ENCODE measurements at places on chromosomes 13 and 19. TPM values are rescaled to one million over a fixed set of nuclear protein-coding genes. Genes with fewer than 3 reads are reported as not detected.

The MRPL54 gene
- polyA plus RNA-seq: 102 TPM

The JSRP1 gene
- 1.7 TPM for polyA plus RNA-seq

- H3K36me3 ChIP-seq: peaks cover 47% of the 10 kb centered on the region
- no peaks in the 10 kb centered on the region for H3K27me3 ChIP-seq
- H3K4me3 ChIP-seq: peak overlapping the region; percentile 20
- no peak for DNase-seq
Measured at GRCh38 chr19:51891193-51891747, 3.5 kb upstream of the ZNF577 start.

GRCh38 chr19:10862561-10863106 lies 8.7 kb upstream of the CARM1 start:
- H3K4me3 ChIP-seq: no peak overlapping the region
- H3K27ac ChIP-seq: no peak overlapping the region
- no peaks in the 10 kb centered on the region for H3K36me3 ChIP-seq
- DNase-seq: no peak

The POSTN gene
- polyA plus RNA-seq: not detected

DNA sequence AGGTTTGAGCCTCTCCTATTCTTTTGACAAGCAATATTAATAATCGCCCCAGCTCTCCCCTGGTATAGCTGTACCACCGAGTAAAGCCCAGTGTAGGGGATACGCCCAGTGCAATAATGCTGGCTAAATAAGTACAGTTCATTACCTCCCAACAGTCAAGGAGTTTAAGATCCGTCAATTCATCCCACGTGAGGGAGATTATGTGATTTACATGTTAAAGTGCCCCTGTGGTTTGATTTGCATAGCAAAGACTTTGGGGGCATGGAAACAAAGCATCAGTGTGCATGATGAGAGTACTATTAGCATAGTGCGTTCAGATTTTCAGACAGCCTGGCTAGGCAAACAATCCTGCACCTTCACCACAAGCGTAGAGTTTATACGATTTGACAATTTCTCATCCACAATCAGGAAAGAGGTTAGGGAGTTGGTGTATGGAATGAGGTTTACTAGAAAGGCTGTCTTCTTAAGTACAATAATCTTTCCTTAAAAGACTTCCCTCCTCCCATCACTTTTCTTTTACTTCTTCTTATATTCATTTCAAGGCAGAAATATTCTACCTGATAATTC lies 754.0 kb downstream of the DIAPH3 start:
- H3K27me3 ChIP-seq: no peaks in the 10 kb centered on the region
- H3K27ac ChIP-seq: no peak overlapping the region
- no peak for DNase-seq
- no peaks in the 10 kb centered on the region for H3K36me3 ChIP-seq

GRCh38 chr13:100636441-100636840 lies 38.2 kb downstream of the TMTC4 start:
- H3K27me3 ChIP-seq: no peaks in the 10 kb centered on the region
- H3K36me3 ChIP-seq: peaks cover 25% of the 10 kb centered on the region
- no peak overlapping the region for H3K27ac ChIP-seq

DNA sequence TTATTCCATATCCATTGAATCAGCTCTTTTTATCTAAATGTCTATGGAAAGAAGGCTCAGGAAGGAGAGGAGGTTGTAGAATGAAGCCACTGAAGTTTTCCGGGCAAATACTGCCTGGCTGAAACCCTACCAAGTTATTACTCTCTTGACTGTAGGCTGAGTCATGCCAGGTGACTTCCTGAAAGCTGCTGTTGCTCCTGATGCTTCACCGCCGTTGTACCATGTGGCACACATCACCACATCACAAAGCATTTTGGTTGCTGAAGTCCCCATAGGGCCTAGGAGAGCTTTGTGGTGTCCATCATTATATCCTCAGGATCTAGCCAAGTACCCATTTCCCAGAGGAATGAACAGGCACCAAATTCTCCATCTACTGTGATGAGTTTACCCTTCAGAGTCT lies 11.1 kb upstream of the TDRD12 start:
- peaks cover 15% of the 10 kb centered on the region for H3K4me1 ChIP-seq
- H3K27me3 ChIP-seq: no peaks in the 10 kb centered on the region
- H3K27ac ChIP-seq: no peak overlapping the region
- peaks cover 5% of the 10 kb centered on the region for H3K36me3 ChIP-seq
- no peak overlapping the region for H3K4me3 ChIP-seq

- no peak for DNase-seq
- H3K4me1 ChIP-seq: no peaks in the 10 kb centered on the region
- H3K27me3 ChIP-seq: no peaks in the 10 kb centered on the region
- H3K4me3 ChIP-seq: no peak overlapping the region
Measured at GRCh38 chr13:38702669-38703068, 15.8 kb downstream of the FREM2 start.

DNA sequence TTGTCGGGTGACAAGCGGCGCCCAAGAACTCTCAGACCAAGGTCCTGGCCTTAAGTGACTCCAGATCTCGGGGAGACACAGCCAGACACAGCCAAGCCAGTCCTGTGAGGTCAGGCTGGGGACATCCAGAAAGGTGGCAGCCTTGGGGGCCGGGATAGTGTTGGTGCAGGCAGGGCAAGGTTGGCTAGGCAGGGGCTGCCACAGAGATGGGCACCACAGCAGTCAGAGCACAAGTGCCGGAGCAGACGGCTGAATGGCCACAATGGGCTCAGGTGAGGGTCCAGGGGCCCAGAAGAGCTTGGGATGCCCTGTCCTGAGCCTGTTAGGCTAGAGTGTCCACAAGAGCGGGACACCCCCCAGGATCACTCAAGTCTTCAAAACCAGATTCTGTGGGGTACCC lies 32.2 kb downstream of the MAU2 start:
- H3K36me3 ChIP-seq: peaks cover 57% of the 10 kb centered on the region
- no peak overlapping the region for H3K4me3 ChIP-seq
- no peak overlapping the region for H3K27ac ChIP-seq
- no peaks in the 10 kb centered on the region for H3K27me3 ChIP-seq

- no peaks in the 10 kb centered on the region for H3K27me3 ChIP-seq
- H3K27ac ChIP-seq: peak overlapping the region; percentile 24
- no peak for DNase-seq
Measured at GRCh38 chr19:15317392-15318071, 14.8 kb downstream of the BRD4 start.

DNA sequence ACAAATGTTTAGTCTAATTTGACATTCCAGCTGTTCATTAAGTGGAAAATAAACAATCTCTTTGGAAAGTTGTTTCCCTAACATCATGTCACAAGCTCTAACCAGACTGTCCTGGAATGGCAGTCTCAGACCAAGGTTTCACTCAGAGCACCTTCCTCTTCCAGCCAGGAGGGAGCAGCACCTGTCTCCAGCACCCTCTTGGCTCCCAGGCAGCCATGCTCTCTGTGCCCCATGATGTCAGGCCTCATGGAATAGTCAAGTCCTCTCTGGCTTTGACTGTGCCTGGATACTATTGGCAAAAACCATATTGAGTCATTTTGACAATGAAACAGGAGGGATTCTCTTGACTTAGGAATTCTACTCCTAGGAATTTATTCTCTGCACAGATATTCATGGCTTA lies 171.4 kb downstream of the OXGR1 start:
- H3K4me1 ChIP-seq: no peaks in the 10 kb centered on the region
- H3K4me3 ChIP-seq: no peak overlapping the region
- no peaks in the 10 kb centered on the region for H3K27me3 ChIP-seq
- no peaks in the 10 kb centered on the region for H3K36me3 ChIP-seq
- DNase-seq: no peak
- H3K27ac ChIP-seq: no peak overlapping the region

DNA sequence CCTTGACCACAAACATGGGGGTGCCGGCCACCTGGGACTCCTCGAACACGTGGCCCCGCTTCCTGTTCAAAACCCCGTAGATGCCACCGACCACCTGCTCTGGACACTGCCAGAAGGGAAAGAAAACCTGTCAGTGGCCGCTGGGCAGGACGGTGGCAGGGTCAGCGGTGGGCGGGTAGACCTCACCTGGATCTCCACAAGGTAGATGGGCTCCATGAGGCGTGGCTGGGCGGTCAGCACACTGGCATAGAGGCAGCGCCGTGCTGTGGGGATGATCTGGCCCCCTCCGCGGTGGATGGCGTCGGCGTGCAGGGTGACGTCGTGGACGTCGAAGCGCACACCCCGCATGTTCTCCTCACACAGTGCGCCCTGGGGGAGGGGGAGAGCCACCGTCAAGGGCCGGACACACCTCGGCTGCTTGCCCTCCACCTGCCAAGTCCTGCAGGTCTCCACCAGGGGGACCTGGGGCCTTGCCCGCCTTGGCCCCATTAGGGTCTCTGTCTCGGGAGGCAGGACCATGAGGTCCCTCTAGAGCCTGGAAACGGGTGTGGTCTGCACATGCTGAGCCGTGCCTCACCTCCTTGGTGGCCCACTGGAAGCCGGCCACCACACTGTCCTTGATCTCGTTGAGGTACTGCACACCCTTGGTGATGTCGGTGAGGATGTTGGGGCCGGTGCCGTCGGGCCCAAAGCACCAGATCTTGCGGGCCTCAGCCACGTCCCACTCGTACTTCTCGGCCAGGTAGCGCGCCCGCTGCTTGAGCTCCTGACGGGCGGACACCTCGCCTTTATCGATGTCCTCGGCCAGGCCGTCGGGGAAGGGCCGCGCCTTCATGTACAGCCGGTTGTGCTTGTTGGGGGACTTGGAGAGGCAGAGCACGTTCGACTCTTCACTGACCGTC lies 6.6 kb upstream of the DAPK3 start:
- H3K27me3 ChIP-seq: no peaks in the 10 kb centered on the region
- no peak overlapping the region for H3K27ac ChIP-seq
- no peak for DNase-seq
- H3K4me3 ChIP-seq: no peak overlapping the region
- peaks cover 70% of the 10 kb centered on the region for H3K36me3 ChIP-seq
- H3K4me1 ChIP-seq: peaks cover 10% of the 10 kb centered on the region

- H3K4me1 ChIP-seq: no peaks in the 10 kb centered on the region
- no peak overlapping the region for H3K4me3 ChIP-seq
- H3K27me3 ChIP-seq: no peaks in the 10 kb centered on the region
- H3K36me3 ChIP-seq: no peaks in the 10 kb centered on the region
- no peak overlapping the region for H3K27ac ChIP-seq
- no peak for DNase-seq
Measured at GRCh38 chr13:100828226-100828625, 153.6 kb upstream of the TMTC4 start.

The TSC22D1 gene
- 9.7 TPM for polyA plus RNA-seq

The MYO16 gene
- 0.54 TPM for polyA plus RNA-seq

DNA sequence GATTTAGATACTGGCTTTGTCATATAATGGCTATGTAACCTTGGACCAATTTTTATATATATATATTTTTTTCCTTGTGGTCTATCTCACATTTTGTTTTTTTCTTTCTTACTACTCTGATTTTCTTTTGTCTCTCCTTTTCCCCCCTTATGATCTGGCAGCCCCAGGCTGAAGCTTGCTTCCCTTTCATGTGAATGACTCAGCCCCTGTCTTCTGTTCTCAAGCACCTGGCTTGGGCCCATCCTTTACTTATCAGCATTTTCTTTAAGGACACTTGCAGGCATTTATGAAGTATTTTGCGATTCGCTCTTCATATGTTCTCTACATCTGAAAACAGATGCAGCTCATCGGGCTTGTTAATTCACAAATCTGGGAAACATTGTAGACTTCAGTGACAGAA lies 163.6 kb downstream of the SPRY2 start:
- H3K27ac ChIP-seq: no peak overlapping the region
- DNase-seq: no peak
- no peaks in the 10 kb centered on the region for H3K27me3 ChIP-seq
- H3K4me1 ChIP-seq: no peaks in the 10 kb centered on the region
- no peaks in the 10 kb centered on the region for H3K36me3 ChIP-seq

- no peaks in the 10 kb centered on the region for H3K4me1 ChIP-seq
- H3K27me3 ChIP-seq: peaks cover 14% of the 10 kb centered on the region
- DNase-seq: no peak
- no peaks in the 10 kb centered on the region for H3K36me3 ChIP-seq
- H3K4me3 ChIP-seq: no peak overlapping the region
- no peak overlapping the region for H3K27ac ChIP-seq
Measured at GRCh38 chr13:112077729-112078128, 10.8 kb downstream of the SOX1 start.

The KIR3DL1 gene
- polyA plus RNA-seq: not detected

DNA sequence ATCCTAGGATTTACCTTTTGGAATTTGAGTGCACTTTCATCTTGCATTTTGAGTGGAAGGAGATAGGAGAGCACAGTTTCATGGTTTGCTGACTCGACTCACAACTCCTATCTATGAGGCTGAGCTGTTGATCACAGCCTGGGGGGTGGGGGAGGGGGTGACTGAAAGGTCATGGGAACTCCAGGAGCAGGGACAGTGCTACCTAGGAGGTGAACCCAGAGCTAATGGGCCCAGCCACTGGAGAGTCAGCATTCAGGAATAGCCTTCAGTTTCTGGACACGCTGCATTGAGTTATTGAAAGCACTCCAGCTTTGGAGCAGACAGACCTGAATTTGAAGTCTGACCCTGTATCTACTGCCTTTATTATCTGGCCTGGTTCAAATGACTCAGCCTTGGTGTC lies 339.9 kb downstream of the SLC7A1 start:
- no peak overlapping the region for H3K4me3 ChIP-seq
- no peaks in the 10 kb centered on the region for H3K27me3 ChIP-seq
- DNase-seq: no peak
- H3K36me3 ChIP-seq: no peaks in the 10 kb centered on the region

GRCh38 chr13:94435604-94436226 lies 43.8 kb downstream of the DCT start:
- H3K4me1 ChIP-seq: no peaks in the 10 kb centered on the region
- no peak overlapping the region for H3K4me3 ChIP-seq
- DNase-seq: peak; percentile 45
- H3K27ac ChIP-seq: no peak overlapping the region
- H3K36me3 ChIP-seq: no peaks in the 10 kb centered on the region
- no peaks in the 10 kb centered on the region for H3K27me3 ChIP-seq

- H3K27ac ChIP-seq: no peak overlapping the region
- no peak overlapping the region for H3K4me3 ChIP-seq
- H3K4me1 ChIP-seq: no peaks in the 10 kb centered on the region
- no peaks in the 10 kb centered on the region for H3K27me3 ChIP-seq
Measured at GRCh38 chr13:110354715-110355473, 47.8 kb downstream of the COL4A2 start.

GRCh38 chr19:28961772-28962500 lies 251.0 kb downstream of the UQCRFS1 start:
- H3K4me3 ChIP-seq: no peak overlapping the region
- no peak for DNase-seq
- no peaks in the 10 kb centered on the region for H3K4me1 ChIP-seq
- no peaks in the 10 kb centered on the region for H3K36me3 ChIP-seq
- no peaks in the 10 kb centered on the region for H3K27me3 ChIP-seq

The ENOX1 gene
- not detected for polyA plus RNA-seq

The CASP14 gene
- polyA plus RNA-seq: not detected
